IPS DF 19.7 (cell line): ENCODE measurements at places on chromosomes 3 and 15.

DNA sequence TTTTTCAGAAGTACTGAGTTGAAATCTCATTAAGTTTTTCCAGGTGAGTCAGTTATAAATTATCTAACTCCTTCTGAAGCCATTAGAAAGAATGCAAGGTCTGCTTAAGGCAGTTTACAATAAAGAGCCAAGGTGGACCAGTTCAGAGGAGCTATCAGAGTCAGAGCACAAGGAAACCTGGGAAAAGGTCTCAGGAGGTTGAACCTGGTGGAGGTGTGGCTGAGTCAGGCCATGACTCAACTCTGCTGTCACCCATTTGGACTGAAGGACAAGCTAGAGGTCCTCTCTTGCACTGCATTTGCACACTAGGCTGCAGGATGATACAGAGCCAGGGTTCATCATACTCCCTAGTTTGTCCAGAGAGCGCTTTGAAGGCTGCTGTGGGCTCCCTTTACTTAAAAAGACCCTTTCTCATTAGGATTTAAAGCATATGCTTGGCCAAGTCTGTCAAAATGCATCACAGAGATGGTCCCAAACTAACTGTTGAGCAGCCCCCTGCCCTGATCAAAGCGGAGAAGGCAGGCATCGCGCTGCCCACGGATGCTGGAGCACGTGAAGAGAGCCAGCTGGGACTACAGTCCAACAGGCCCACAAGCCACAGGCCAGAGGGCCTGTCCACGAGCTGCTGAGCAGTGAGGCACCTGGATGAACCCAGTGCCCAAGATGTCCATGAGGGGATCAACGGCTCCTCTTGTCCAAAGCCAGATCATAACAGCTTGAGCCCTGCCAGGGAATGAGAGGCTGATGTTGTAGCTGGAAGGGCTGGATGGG lies 26.0 kb upstream of the MRPS22 start:
- DNase-seq: no peak

GRCh38 chr3:84547971-84548970 lies 410.5 kb upstream of the CADM2 start:
- peak; percentile 47 for DNase-seq

DNA sequence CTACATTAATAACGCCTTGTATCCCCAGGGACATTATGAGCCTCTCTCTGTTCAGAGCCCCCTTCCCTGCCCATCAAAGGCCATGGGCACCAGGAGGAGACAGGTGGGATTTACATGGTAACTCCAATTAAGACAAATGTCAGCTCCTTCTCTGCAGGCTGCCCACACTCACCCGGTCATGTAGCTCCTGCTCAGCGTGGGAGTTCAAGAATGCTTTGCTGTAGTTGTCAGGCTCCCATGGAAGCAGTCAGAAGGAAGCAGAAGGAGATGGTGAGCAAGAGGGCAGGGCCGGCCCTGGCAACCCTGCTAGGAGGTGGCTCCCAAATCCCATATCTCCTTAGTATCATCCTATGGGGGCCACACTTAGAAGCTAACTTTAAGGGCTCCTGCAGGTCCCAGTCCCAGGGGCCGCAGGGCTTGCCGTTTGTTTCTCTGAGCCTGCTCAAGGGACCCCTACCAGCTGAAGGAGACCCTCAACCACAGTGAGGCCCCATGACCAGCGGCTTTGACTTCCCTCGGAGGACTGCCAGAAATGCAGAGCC lies 218.4 kb upstream of the TLE3 start:
- no peak for DNase-seq

DNA sequence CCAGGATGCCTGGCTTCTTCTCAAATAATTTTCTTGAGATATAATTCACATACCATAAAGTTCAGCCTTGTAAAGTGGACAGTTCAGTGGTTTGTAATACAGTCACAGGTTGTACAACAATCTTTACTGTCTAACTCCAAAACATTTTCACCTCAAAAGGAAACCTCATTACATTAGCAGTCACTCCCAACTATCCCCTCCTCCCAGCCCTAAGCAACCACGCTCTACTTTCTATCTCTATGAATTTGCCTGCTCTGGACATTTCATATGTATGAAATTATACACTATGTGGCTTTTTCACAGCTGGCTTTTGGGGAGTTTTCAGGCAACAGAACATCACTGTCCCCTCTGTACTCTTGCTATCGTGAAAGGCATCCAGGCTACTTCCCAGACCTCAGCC lies 17.5 kb downstream of the TGM5 start:
- no peak for DNase-seq

DNA sequence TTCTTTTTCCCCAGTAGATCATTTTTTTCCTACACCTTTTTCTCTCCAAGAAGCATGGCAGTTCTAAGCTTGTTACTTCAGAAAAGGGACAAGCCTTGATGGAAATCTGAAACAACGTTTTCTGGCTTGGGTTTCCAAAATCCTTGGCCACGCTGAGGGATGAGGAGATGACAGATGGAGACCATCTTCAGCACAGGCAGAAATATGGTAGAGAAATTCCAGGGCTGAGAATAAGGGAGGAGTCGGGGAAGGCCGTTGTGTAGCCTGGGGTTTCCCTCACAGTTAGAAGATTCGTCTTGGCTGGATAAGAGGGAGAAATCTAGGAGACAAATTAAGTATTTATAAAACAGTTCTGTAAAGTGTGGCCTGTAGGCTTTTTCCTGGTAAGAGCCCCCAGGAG lies 33.9 kb upstream of the STT3B start:
- DNase-seq: no peak

- no peak for DNase-seq
Measured at GRCh38 chr15:31262901-31263671, 63.5 kb upstream of the KLF13 start.

DNA sequence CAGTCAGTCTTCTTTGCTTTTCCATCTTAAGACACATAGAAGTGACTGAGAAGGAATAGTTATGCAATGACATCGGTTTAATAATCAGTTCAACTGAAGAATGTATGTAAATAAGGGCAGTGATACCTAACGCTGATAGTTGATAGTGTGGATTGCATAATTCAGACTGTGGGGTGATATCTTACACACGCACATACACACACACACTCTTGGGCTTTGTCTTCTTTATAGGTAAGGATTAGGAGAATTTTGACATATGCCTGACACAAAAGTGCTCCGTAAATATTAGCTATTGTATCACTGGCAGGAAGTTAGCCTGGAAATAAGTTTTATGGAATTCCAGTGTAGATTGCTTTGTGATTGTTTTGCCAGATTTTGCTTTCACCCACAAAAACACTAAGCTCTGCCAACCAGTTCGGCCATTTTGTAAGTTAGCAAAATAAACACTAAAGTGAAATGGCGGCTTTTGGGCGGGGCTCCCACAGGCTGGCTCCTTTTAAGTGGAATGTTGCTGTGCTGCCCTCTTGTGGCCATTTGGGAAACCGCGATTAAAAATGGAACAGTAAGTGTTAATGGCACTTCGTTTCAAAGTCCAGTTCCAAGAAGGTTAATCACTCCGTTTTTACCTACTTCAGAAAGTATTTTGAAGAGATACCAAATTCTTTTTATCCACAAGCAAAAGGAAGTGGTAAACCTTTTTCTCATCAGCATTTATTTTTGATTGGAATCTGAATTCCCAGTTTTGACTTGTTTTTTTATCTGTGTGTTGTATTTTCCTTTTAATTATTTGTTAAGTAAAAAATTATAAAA lies 17.7 kb downstream of the CHD2 start:
- DNase-seq: peak; percentile 52

DNA sequence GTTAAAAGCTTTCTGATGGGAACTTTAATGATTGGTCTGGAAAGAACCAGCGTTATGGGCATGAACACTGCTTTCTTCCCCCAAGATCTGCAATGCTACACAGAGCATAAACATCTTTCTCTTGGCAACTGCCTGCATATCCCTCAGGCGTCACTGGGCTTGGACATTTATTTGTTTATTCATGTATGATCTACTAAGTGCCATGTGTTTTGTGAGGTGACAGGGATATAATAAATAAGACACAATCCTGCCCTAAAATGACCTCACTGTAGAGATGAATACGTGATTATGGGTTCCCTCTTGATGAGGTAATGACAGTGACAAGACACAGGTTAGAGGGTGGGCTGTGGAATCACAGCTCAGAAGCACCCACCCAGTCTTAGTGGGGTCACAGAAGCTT lies 485.3 kb downstream of the PDCD6IP start:
- no peak for DNase-seq

DNA sequence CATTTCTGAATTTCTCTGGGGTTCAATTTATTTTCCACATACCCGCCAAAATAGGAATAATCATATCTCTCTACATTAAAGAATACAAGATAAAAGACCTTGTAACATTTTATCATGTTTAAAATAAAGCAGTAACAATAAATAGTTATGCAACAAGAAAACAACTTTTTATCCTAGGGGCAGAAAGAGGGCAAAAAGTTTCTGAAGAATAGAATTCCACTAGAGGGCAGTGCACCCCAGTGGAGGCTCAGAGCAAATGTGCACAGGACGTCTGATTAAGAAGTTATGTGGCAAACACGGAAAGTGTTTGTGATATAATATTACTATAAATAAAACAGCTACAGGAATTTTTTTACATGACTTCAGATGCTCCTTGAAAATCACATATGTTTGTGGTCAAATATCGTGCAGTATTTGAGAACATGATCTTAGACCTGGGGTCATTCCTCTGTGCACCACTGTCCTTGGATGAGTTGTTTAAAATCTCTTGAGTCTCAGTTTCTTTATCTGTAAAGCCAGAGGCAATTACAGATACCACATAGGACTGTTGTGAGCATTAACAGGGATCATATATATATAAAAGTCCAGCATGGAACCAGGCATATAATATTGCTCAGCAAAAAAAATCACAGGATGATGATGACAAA lies 13.2 kb upstream of the PIK3R4 start:
- no peak for DNase-seq

- no peak for DNase-seq
Measured at GRCh38 chr15:60905587-60905986, 323.5 kb downstream of the RORA start.

DNA sequence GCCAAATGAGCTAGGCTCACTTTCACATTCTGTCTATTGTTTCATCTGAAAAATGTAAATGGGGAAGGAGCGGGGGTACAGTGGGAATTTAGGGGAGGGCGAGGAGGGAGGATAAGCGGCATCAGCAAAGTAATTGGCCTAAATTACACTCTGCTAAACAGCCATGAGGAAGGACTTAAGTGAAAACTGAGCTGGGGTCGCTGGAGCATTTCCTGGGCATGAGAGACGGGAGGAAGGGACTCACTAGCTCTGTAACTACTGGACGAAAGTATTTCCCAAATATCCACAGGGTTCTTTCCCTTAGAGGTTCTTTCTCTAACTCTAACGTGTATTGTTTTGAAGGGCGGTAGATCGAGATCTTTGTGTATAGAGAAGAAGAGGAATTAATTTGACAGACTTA lies 418.0 kb downstream of the SOX2 start:
- no peak for DNase-seq

DNA sequence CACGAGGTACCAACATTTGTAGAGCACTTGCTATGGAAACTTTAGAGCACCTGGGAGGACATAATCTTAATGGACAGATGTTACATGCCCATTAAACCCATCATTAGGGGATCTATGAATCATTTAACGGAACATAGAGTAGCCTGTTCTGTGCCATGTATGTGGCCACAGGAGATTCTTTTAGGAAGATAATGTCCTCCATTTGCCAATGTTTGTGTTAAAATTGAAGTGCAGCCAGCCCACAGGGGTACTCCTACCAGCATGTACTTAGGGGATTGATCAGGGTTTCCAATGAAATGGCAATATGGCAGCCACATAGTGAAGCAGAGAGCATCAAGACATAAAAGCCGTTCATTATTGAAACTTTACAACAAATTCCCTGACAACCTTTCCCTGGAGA lies 70.7 kb downstream of the TNIK start:
- DNase-seq: no peak

DNA sequence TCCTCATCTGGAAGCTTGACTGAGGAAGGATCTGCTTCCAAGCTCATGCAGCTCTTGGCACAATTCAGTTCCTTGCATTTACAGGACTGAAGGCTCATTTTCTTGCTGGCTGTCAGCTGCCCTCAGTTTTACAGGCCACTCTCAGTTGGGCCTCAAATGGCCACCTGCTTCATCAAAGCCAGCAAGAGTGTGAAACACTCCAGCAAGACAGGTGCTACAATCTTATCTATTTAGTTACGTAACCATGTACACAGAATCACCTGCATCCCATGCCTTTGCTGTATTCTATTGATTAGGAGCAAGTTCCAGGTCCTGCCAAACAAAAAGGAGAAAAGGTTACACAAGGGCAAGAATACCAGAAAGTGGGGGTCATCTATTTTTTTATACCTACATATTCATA lies 40.8 kb downstream of the RHCG start:
- no peak for DNase-seq
